ENCODE measurements at places on chromosomes 7 and 10.

DNA sequence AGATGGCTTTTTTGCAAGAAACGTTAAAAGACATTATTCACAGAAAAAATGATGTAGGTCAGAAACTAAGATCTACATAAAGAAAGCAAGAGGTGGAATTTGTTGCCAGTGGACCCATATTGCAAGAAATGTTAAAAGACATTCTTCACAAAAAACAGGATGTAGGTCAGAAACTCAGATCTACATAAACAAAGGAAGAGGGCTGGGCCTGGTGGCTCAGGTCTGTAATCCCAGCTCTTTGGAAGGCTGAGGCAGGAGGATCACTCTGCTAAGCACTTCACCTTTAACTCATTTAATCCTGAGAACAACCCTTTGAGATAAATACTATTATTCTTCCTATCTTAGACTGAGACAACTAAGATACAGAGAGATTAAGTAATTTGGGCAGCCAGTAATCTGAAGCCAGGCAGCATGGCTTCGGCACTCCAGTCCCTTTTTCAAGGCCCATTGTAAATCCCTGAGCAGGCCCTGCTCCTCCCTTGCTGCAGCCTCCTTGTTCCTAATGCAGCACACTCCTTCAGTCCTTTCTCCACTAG lies 11.6 kb downstream of the ZFAND4 start:
- no peak overlapping the region for H3K4me3 ChIP-seq
- DNase-seq: no peak
- H3K36me3 ChIP-seq: peaks cover 14% of the 10 kb centered on the region

DNA sequence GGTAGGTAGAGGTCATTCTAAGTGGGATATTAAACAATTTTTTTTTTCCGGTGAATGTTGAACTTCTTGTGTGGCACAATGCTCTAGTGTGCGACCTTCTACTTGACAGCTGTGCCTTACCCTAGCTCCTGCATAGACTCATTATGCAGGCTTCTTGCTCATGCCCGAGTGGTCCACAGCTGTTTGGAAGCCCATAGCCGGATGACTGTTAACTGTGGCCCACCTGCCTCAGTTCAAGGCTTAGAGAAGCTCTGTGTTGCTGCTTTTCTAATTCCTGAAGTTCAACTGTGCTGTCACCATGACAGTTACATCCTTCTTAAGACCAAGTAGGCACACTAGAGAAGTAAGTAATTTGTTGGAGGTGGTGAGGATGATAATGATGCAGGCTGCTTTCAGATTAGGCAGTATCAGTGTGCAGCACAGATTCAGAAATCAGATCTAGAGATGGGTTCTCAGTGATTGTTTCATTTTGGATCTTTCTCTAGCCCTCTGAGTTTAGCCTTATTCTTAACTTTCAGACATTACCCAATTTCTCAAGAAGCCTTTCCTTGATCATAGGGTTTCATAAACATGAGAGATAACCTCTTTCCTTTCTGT lies 278.4 kb downstream of the PHF14 start:
- H3K27ac ChIP-seq: no peak overlapping the region
- no peak for DNase-seq
- H3K4me1 ChIP-seq: no peaks in the 10 kb centered on the region
- no peak overlapping the region for H3K4me3 ChIP-seq

DNA sequence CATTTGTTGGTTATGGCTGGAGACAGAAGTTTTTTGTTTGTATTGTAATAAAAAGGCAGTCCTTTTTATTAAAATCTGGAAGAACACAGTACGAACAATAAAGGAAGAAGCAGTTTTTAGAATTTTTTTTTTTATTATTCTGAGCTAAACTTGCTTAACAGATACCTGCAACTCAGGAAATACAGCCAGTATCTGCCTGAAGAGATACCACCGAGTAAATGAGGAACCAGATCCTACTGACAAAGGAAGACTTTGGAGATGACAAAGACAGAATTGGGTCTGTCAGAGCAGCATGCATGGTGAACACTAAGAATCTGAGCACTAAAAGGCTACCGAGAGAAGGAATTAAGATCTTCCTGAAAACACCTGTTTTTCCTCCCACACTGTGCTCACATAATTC lies 1335.9 kb upstream of the SORCS1 start:
- no peaks in the 10 kb centered on the region for H3K36me3 ChIP-seq
- H3K27ac ChIP-seq: no peak overlapping the region
- H3K27me3 ChIP-seq: no peaks in the 10 kb centered on the region
- no peaks in the 10 kb centered on the region for H3K4me1 ChIP-seq
- no peak overlapping the region for H3K4me3 ChIP-seq

DNA sequence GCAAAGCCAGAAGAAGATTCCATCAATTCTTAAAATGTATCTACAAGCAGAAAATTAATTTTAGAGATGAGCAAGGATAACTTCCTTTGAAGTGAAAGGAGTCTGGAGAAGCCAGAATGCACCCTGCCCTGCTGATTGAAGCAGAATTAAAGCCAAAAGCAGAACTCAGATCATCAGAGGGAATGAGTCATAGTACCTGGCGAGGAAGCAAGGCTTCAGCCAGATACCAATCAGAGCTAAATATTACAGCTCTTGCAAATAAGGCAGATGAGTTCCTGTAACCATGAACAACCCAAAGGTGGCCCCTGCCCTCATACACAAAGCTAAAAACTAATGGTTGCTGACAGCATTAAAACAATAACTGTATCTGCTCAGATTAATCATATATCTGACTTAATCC lies 10.4 kb downstream of the HTR7 start:
- peaks cover 8% of the 10 kb centered on the region for H3K27me3 ChIP-seq
- no peaks in the 10 kb centered on the region for H3K36me3 ChIP-seq
- no peak overlapping the region for H3K4me3 ChIP-seq
- DNase-seq: no peak
- no peak overlapping the region for H3K27ac ChIP-seq
- H3K4me1 ChIP-seq: peaks cover 7% of the 10 kb centered on the region

DNA sequence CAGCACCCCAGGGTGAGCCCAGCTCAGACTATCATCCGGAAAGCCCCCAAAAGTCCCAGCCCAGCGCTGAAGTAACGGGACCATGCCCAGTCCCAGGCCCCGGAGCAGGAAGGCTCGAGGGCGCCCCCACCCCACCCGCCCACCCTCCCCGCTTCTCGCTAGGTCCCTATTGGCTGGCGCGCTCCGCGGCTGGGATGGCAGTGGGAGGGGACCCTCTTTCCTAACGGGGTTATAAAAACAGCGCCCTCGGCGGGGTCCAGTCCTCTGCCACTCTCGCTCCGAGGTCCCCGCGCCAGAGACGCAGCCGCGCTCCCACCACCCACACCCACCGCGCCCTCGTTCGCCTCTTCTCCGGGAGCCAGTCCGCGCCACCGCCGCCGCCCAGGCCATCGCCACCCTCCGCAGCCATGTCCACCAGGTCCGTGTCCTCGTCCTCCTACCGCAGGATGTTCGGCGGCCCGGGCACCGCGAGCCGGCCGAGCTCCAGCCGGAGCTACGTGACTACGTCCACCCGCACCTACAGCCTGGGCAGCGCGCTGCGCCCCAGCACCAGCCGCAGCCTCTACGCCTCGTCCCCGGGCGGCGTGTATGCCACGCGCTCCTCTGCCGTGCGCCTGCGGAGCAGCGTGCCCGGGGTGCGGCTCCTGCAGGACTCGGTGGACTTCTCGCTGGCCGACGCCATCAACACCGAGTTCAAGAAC lies 1.1 kb downstream of the VIM start:
- H3K4me1 ChIP-seq: peaks cover 55% of the 10 kb centered on the region
- peak overlapping the region; percentile 99 for H3K27ac ChIP-seq
- DNase-seq: peak; percentile 94
- H3K4me3 ChIP-seq: peak overlapping the region; percentile 68

DNA sequence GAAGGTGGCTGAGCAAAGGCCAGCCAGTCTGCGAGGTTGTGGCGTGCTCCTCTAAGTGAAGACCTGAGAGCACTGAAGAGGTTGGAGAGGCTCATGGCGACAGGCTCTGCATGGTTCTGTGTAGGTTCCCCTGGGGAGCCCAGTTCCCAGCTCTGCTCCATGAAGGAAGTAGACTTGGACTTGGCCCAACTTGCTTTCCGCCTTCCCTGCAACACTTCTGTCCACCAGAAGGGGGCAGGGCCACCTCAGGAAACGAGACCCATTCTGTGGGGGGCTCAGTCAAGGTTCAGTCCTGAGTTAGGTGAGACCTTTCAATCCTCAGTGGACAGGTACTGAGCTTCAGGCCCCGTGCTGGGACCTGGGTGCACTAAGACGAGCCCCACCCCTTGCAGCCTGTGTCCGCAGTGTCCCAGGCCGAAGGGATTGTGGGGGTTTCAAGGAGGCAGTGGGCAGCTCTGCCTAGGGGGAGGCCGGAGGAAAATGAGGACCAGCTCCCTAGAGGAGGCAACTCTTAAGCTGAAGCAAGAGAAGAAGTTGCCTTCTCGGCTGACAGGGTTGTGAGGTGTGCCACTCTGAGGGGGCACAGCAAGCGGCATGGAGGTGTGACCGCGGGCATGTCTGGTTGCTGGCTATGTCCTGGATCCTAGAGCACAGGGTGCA lies 15.0 kb upstream of the PCBD1 start:
- no peaks in the 10 kb centered on the region for H3K4me1 ChIP-seq
- no peaks in the 10 kb centered on the region for H3K36me3 ChIP-seq
- no peak for DNase-seq

DNA sequence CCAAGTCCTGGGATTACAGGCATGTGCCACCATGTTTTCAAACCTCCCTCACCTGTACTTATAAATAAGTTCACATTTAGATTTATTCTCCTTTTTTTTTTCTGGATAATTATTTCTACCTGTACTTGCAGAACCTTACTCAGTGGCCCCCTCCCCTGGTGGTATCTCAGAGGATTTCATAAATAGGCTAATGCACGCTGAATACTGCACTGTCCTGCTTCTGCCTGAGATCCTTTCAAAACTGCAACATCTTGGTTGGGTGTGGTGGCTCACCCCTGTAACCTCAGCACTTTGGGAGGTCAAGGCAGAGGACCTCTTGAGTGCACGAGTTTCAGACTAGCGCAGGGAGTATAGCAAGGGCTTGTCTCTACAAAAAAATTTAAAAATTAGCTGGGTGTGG lies 4.6 kb upstream of the BLVRA start:
- no peak overlapping the region for H3K27ac ChIP-seq
- no peak for DNase-seq

- H3K4me1 ChIP-seq: peaks cover 3% of the 10 kb centered on the region
- no peak overlapping the region for H3K27ac ChIP-seq
- no peak for DNase-seq
These were observed 202.6 kb downstream of the MDFIC start for GRCh38 chr7:115124409-115124939.

DNA sequence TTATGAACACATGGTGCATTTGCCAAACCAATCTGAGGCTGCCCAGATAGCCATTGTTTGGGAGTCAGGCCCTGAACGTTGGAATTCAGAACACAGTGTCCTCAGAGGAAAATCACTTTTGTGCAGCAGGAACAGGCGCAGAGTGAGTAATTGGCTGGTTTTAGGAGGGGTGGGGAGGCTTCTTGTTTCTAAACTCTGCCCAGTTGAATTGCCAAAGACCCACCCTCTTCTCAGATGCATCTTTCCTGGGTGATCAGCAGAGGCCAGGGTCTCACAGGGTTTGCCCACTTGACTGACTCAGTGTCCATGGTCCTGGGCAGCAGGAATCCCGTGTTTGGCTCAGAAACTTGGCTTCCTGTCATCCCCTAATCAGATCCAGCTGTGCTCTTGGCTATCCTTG lies 24.3 kb downstream of the PRLHR start:
- H3K27me3 ChIP-seq: no peaks in the 10 kb centered on the region
- peaks cover 18% of the 10 kb centered on the region for H3K4me1 ChIP-seq
- H3K36me3 ChIP-seq: no peaks in the 10 kb centered on the region
- no peak for DNase-seq
- no peak overlapping the region for H3K4me3 ChIP-seq
- peak overlapping the region; percentile 50 for H3K27ac ChIP-seq

GRCh38 chr7:138023618-138024342 lies 21.9 kb upstream of the CREB3L2 start:
- no peak for DNase-seq
- no peak overlapping the region for H3K4me3 ChIP-seq
- no peak overlapping the region for H3K27ac ChIP-seq
- no peaks in the 10 kb centered on the region for H3K36me3 ChIP-seq

DNA sequence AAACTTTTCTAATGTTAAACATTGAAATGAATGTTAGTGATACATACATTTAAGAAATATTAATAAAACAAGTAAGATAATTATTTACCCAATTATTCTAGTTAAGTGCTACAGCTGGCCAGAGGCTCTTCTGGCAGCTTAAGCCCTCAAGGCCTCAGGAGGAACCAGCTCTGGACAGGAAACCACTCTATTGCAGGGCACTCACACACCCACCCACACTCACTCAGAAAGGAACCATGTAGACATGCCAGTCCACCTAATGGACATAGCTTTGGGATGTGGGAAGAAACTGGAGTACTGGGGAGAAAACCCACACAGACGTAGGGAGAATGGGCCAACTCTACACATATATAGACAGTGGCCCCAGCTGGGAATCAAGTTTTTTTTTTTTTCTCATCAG lies 28.2 kb downstream of the UMAD1 start:
- DNase-seq: no peak
- H3K27me3 ChIP-seq: no peaks in the 10 kb centered on the region
- H3K4me1 ChIP-seq: peaks cover 5% of the 10 kb centered on the region
- no peak overlapping the region for H3K27ac ChIP-seq
- H3K36me3 ChIP-seq: no peaks in the 10 kb centered on the region

Data from suprapubic skin (tissue), 4 donors.